A549 treated with Mapracorat at 1 μM for 4 hours (cell line): ENCODE measurements at places on chromosomes 6 and 20. TPM values are rescaled to one million over a fixed set of nuclear protein-coding genes. Genes with fewer than 3 reads are reported as not detected.

PLN gene
- not detected in 5 replicates for total RNA-seq

TMEM244 gene
- not detected in 5 replicates for total RNA-seq

BPI gene
- total RNA-seq = not detected in 5 replicates

PTK6 gene
- 2.4 to 3.6 TPM (median 3.1 TPM) in 5 replicates for total RNA-seq

PACRG gene
- total RNA-seq = 0.13 TPM in 1 of 5 replicates, not detected in the others

RUNX2 gene
- total RNA-seq = 1.0 to 1.6 TPM (median 1.2 TPM) in 5 replicates
